Right ventricle myocardium superior (tissue), 1 donor: ENCODE measurements at places on chromosomes 5 and 9. TPM values are rescaled to one million over a fixed set of nuclear protein-coding genes. Genes with fewer than 3 reads are reported as not detected.

Gene SLC6A7
- not detected for total RNA-seq

Gene ZNF79
- total RNA-seq, result 5.8 TPM

Gene CDH9
- total RNA-seq, result not detected

Gene ASPN
- 4.8 TPM for total RNA-seq

Gene ADGRV1
- total RNA-seq, result not detected

Gene LCN9
- not detected for total RNA-seq

Gene CCIN
- total RNA-seq, result not detected

Gene DND1
- 0.40 TPM for total RNA-seq

Gene C5orf58
- 0.65 TPM for total RNA-seq

Gene PCDHGA5
- total RNA-seq, result 6.6 TPM

Gene HAVCR1
- not detected for total RNA-seq

Gene FYB1
- 4.2 TPM for total RNA-seq

Gene NME5
- 4.9 TPM for total RNA-seq

Gene PCDHGA12
- total RNA-seq, result 4.9 TPM

Gene B4GALT1
- total RNA-seq, result 41.0 TPM

Gene ELAVL2
- total RNA-seq, result not detected

Gene OGN
- total RNA-seq, result 10.0 TPM

Gene RAB3C
- total RNA-seq, result 0.83 TPM

Gene PCDHB10
- total RNA-seq, result 0.81 TPM

Gene KIF12
- total RNA-seq, result not detected

Gene ANKDD1B
- total RNA-seq, result not detected

Gene NR5A1
- total RNA-seq, result not detected

Gene CD274
- 9.0 TPM for total RNA-seq

Gene OR1Q1
- not detected for total RNA-seq

Gene IFNK
- total RNA-seq, result not detected

Gene SHOC1
- total RNA-seq, result not detected

Gene ADAMTS12
- total RNA-seq, result 1.7 TPM

Gene FOXD4L3
- total RNA-seq, result not detected

Gene SOX30
- total RNA-seq, result 0.13 TPM

Gene TBC1D9B
- 29.6 TPM for total RNA-seq

Gene GABRG2
- not detected for total RNA-seq

Gene TMEM215
- not detected for total RNA-seq

Gene PPP3R2
- total RNA-seq, result not detected

Gene IL5
- not detected for total RNA-seq

Gene TAF11L5
- total RNA-seq, result not detected

Gene RNF183
- not detected for total RNA-seq

Gene NSD1
- 33.6 TPM for total RNA-seq

Gene PDLIM4
- total RNA-seq, result 5.2 TPM

Gene BSPRY
- total RNA-seq, result 0.24 TPM

Gene DMRT2
- total RNA-seq, result not detected

Gene LEAP2
- total RNA-seq, result 1.0 TPM

Gene NUTM2F
- not detected for total RNA-seq

Gene MEIKIN
- not detected for total RNA-seq

Gene FEM1C
- 46.8 TPM for total RNA-seq

Gene CCDC112
- total RNA-seq, result 4.4 TPM

Gene PRRT1B
- not detected for total RNA-seq

Gene SPAAR
- total RNA-seq, result 8.3 TPM

Gene CTXN3
- total RNA-seq, result not detected

Gene SPTAN1
- 203 TPM for total RNA-seq

Gene SAXO1
- not detected for total RNA-seq

Gene CMBL
- 50.0 TPM for total RNA-seq

Gene COL15A1
- total RNA-seq, result 55.9 TPM

Gene IRX4
- 15.8 TPM for total RNA-seq

Gene PRKAA1
- 29.9 TPM for total RNA-seq

Gene BTNL9
- 38.9 TPM for total RNA-seq

Gene GRXCR2
- total RNA-seq, result 9.6 TPM
